Left hindlimb (tissue), 1 donor: ENCODE measurements at places on chromosomes 12 and 14.
A peak's percentile ranks its signal among the peaks of the same experiment; 100 is the strongest.

GRCh38 chr12:58583940-58584339 is 336.4 kb downstream of the LRIG3 start:
- no peak for DNase-seq

DNA sequence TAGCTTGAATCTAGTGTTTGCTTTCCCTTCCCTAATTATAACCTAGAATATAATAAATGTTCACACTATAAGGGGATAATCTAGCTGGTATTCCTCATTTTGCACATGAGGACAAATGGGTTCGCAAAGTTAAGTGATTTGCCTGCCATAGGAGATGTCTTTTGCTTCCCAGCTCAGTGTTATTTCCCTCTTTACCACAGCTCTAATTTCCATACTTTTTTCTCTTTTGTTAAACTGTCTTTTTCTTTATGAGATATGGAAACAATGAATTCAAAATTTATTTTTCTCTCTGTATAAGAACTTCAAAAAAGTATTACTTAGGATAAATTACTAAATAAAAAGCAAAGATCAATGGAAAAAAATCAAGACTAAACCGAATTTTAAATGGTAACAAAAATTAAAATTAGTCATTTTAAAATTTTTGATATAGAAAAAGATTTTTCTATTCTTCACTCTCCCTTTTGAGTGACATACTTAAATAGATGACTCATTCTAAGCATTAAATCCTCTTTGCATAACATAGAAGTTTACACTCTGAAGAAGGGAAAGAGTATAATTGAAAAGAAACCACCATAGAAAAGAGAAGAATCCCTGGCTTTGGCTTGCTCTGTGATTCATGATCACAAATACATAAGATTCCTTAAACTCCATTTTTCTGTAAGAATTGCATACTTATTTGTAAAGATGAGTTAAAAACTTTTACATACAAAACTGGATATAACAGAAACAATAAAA is 97.3 kb downstream of the INSM2 start:
- DNase-seq = no peak

DNA sequence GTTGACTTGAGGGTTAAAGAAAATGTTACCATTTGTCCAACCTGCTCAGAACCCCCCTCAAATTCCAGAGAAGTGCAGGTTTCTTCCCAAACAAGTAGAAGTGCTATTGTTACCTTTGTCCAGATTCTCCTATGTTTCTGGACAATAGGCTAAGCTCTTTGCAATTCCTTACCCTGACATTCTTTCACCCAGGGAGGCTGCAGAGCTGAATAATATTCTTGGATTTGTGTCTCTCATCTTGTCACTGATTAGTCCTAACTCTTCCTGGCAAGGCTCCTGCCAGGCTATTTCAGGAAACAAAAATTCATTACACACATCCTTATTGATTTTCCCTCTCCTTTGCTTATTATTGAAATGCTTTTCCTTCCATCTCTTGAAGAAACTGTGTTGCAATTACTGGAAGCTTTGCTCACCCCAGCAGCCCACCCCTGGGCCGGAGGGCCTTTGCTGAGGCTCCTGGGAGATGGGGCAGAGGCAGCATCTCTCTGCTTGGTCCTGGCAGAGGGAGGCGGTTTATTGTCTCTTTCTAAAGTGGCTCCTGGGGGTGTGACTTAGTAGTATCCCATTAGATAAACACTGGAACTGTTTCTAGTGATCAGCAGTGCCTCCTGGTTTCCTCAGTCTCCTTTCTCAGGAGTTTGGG is 207.5 kb upstream of the PELI2 start:
- DNase-seq = no peak

- peak; percentile 42 for DNase-seq
Observed at GRCh38 chr12:74021937-74022336, 515.7 kb upstream of the ATXN7L3B start.

DNA sequence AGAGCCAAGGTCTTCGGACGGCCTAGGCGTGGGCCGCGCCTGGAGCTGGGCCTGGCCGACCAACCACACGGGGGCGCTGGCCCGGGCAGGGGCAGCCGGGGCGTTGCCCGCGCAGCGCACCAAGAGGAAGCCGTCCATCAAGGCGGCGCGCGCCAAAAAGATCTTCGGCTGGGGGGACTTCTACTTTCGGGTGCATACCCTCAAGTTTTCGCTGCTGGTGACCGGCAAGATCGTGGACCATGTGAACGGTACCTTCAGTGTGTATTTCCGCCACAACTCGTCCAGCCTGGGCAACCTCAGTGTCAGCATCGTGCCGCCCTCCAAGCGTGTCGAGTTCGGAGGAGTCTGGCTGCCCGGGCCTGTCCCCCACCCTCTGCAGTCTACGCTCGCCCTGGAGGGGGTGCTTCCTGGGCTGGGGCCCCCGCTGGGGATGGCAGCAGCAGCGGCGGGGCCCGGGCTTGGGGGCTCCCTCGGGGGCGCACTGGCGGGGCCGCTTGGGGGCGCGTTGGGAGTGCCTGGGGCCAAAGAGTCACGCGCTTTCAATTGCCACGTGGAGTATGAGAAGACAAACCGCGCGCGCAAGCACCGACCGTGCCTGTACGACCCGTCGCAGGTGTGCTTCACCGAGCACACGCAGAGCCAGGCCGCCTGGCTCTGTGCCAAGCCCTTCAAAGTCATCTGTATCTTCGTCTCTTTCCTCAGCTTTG is 4.4 kb upstream of the SHMT2 start:
- DNase-seq = no peak

DNA sequence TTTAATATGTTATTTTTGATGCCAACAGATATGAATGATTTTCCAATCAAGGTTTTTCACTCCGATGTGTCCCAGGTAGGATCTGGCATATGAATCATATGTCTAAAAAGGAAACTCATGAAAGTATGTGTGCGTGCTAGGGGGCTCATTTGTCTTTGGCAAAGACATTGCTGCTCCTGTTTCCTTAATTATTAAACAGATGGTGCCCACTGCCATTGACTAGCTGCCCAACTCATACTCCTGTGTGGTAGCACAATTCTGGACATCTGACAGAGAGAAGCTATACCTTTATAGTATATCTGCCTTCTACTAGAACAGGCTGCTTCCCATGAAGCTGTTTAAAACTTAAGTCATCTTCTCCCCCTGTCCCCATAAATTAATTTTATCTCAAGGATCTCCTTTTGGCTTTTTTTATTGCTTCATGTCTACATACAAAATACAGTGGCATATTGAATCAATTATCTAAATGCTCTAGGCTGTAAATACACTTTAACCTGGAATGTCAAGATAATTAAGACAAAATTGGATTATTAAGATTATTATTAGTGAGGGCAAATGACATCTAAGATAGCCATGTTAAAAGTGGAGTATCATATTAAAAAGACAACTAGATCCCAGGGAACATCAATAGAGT is 1.4 kb upstream of the PDE3A start:
- DNase-seq = no peak

DNA sequence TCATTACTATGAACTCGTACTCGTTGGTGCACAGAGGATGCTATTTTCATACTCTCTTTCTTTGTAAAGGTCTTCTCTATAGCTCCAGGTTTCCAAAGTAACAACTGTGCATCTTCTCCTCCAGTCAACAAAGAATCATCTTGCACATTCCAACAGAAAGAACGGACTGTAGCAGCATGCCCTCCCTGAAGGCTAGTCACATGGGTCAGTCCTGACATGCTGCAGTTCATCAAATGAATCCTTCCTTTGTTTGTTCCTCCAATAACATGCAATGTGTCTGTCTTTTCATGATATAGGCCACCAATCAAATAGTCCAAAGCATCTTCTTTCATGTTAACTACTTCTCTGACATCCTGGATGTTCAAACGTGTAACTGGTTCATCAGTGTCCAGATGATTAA is 42.9 kb downstream of the WDR89 start:
- no peak for DNase-seq

GRCh38 chr14:104863131-104863862 is 1.8 kb upstream of the CEP170B start:
- peak; percentile 33 for DNase-seq

- no peak for DNase-seq
Observed at GRCh38 chr12:9919443-9919842, 12.7 kb downstream of the CLEC2A start.

DNA sequence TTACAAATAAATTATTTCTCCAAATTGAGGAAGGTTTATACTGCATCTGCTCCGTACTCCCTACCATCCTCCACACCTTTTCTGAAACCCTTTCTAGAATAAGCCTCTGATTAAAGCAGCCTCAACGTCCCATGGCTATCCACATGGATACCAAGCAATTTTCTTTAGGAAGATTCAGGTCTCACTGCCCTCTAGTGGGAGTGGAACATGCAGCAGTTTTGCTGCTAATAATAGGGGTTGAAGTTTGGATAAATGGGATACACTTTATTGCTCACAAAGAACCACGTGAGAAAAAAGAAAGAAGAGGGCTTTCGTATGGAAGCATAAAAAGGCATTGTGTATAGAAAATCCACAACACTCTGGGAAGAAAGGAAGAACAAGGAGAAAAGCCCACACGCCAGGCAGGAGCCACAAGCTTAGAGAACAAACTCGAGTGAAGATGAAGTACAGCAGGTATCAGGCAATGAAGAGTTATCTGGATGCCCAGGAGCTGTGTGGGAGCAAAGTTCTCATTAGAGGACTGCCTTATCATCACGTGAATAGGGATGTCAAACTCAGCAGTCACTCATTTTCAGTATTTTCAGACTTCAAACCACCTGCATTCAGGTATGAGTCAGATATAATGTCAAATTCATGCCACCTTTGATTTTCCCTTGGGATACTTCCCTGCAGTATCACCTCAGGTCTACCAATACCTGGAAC is 45.8 kb downstream of the CCER1 start:
- DNase-seq = no peak

GRCh38 chr14:85178864-85179263 is 351.1 kb upstream of the FLRT2 start:
- no peak for DNase-seq
